NCI-H748 treated with DMSO at 0.1 percent for 48 hours (cell line): ENCODE measurements at places on chromosomes 5 and 9.

DNA sequence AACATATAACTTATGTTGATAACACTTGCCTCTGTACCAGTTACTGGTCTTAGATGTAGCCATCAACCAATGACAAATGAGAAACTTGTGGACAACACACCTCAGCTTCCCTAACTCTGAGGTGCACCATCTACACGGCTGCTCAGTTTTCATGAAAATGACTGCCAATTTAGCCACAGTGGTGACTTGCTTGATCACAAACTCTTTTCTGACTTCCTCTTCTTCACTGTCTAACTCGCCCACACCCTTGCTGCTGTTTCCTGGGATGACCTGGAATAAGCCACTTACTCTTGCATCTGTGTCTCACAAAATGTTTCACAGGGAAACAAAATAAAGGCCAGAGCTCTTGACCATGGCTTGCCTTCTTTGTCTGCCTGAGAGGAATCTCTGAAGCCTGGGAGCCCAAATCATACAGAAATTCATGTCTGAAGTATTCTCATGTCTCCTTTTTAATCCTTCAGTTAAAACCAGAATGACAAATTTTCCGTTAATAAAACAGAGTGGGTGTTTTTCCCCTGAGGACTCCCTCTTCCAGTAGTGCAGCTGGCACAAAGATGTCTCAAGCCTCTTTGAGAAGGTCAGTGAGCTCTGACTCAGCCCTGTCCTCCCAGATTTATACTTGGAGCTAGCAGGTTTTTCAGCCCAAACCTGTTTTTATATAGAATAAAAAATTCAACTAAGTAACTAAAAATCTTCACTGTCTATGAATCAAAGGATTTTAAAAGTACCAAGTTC is 126.5 kb upstream of the PAM start:
- no peak for DNase-seq

DNA sequence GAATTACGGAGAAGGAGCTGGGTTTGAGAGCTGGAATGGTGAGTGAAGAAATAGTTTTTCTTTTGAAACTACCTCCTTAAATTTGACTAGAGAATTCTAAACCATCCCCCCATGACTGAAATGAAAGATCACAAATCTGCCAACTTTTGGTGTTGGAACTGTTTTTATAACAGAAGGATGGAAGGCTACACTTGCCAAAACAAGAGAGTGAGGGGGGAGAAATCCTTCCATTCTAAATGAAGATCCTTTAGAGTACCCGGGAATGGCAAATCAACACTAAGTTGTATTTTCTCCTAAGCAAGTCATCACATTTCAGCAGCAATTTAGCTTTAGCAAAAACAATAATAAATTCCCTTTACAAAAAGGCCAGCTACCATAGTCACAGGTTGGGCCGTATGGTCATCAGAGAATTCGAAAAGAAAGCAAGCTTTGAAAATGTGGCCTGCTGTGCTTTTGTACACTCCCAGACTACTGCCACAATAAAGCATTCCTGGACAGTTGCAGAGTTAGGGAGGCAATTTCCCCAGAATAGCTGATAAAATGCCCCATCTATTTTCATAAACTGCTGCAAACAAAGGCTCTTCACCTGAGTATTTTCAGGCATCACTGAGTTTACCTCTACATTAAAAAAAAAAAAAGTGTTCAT is 25.0 kb upstream of the FREM1 start:
- no peak for DNase-seq

GRCh38 chr9:75930730-75931321 is 40.4 kb downstream of the PCSK5 start:
- no peak for DNase-seq

DNA sequence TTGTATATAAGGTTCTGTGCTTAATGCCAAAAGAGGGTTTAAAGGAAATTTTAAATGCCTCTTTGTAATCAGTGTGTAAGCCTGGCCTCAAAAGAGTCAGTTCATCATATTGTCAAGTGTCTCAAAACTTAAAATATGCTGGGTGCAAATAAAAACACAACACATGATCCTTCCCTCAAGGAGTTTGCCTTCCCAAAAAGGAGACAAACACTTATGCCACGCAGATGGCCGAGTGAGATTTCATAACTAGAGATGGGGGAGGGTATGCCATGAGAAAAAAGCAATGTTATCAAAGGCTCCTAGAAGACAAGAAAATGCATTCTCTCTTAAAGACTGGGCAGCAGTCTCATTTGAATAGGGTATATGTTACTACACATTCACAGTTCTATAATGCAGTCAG is 55.2 kb downstream of the FBXO38 start:
- DNase-seq: no peak

GRCh38 chr9:80407220-80407619 is 835.5 kb downstream of the TLE4 start:
- DNase-seq: no peak

DNA sequence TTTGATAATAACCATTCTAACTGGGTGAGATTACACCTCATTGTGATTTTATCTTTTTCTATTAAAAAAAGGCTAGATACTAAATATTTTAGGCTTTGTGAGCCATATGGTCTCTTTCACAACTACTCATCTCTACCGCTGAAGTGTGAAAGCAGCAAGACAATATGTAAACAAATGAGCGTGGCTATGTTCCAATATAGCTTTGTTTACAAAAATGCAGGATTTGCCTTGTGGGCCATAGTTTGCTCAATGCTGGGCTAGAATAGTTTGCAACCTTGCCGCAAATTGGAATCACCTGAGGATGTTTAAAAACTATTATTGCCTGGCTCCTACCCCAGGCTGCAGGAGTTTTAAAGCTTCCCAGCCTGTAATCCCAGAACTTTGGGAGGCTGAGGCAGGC is 10.2 kb upstream of the GPR150 start:
- no peak for DNase-seq

DNA sequence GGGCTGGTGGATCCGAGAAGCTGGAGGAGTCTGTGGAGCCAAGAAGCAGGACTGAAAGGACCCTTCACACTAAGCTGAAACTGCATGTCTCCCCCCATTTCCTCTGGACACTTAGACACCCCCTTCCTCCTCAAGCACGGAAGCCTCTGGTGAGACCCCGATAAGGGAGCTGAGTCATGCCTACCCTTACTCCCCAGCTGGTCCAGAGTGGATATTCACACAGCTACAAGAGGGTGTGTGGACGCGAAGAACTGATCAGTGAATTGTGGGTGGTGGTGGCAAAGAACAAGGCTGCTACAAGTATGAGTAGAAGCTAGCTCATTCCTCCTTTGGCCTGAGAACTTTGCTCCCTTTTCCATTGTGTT is 4.3 kb downstream of the TLN1 start:
- DNase-seq: no peak

- DNase-seq: no peak
These were observed 70.3 kb downstream of the ZNF366 start for GRCh38 chr5:72436796-72437471.

DNA sequence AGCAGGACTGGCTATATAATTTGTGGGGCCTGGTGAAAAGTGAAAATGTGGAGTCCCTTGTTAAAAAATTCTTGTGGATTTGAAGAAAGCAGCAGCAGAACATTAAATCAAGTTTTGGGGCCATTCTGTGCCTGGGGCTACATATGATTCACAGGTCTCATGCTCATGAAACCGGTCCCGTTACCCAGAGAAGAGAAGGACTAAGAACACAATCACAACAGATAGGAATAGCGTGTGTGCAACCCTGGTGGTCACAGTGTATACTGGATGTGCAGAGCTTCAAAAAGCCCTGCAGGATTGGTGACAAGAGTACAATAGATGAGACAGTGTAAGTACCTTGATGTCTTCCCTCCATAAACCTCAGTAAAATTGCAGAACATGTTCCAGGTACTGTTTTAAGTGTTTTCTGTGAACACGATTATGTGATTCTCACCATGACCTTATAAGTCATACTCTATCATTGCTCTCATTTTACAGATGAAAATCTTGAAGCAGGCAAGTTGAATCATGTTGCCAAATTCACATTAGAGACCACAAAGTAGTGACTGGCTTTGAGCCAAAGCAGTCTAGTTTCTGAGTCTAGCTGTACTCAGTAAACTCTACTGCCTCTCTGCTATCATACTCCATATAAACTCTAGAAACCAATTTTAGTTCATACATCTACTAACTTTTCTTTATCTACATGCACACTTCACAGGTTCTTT is 636.5 kb downstream of the TAF11L14 start:
- no peak for DNase-seq

DNA sequence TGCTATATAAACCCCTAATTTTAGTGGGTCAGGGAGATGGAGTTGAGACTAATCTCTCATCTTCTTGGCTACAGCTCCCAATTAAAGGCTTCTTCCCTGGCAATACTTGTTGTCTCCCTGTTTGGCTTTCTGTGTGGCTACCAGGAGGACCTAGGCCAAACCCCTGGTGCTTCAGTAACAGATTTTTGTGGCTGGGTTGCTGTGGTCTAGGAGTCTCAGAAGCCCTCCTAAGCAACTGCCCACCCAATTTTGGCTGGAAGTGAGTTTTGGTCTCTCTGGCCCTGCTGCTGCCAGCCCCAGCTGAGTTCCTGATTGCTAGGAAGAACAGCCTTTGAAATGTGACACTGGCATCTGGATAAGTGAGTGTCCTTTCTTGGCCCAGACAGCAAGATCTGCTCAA is 9.8 kb downstream of the RIGI start:
- no peak for DNase-seq

DNA sequence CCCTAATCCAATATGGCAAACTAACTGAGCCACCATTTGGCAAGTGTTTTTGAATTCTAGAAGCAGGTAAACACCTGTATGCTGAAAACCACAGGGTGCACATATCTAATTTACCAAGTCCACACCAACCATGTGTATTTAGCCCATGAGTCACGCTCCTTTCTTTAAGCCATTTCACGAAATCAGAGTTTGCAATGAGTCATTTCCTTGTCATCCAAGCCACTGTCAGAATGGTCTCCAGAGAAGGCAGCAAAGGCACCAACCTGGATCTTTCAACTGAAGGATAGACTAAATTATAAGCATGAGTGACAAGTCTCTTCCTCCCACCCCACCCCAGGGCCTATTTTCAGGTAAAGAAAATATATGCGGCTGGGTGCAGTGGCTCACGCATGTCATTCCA is 110.0 kb downstream of the PAX5 start:
- no peak for DNase-seq

DNA sequence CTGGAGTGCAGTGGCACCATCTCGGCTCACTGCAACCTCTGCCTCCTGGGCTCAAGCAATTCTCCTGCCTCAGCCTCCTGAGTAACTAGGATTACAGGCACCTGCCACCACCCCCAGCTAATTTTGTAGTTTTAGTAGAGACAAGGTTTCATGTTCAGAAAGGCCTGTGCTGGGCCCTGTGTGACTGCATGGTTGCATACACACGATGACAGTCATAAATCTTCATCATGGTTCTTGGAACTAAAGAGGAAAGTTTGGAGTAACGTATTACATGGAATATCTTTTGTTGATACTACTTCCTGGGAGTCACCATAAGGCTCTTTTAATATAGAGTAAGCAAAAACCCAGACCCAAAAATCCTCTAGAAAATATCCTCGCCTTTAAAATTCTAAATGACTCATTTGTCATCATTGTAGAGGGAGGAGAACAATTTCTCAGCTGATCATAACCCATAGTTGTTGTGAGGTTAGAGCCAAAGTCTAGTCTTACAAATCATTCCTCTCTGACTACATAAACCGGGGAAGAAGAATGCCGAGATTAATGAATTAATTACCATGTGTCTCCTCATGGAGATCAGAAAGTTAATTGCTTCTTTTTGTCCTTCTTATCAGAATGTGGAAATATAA is 47.0 kb downstream of the KLF9 start:
- DNase-seq: no peak

DNA sequence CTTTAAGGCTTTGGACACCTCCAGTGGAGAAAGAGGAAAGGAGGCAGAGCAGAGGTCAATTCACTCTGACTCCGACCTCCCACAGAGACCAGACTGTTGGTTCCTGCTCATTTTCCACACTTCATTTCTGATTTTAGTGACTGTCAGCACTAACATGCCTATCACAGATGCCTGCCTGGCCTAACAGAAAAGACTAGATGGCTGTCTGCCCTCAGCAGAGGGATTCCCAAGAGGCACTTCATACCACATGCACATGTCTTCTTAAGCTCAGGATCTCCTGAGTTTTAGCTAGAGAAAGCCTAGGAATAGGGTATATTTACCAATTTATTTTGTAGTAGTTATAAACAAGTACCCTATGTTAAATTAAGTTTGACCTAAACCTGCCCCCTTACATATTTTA is 336.0 kb downstream of the ENC1 start:
- DNase-seq: no peak

DNA sequence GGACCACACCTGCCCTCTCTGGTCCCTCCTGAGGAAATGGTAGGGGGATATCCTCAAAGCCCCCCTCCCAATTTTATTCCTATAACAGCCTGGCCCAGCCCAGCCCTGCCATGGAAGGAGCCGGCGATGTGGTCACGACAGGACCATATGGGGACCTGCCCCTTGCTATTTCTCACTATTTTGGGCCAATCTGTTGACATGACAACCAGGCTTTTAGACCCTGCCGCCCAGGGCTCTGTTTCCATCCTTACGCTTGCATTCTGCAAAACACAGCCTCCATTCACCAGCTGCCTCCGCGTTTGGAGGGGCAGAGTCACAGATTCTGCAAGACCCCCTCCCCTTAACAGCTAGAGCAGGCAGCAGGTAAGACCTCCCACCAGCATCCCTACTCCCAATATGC is 112.2 kb downstream of the GABBR2 start:
- no peak for DNase-seq

DNA sequence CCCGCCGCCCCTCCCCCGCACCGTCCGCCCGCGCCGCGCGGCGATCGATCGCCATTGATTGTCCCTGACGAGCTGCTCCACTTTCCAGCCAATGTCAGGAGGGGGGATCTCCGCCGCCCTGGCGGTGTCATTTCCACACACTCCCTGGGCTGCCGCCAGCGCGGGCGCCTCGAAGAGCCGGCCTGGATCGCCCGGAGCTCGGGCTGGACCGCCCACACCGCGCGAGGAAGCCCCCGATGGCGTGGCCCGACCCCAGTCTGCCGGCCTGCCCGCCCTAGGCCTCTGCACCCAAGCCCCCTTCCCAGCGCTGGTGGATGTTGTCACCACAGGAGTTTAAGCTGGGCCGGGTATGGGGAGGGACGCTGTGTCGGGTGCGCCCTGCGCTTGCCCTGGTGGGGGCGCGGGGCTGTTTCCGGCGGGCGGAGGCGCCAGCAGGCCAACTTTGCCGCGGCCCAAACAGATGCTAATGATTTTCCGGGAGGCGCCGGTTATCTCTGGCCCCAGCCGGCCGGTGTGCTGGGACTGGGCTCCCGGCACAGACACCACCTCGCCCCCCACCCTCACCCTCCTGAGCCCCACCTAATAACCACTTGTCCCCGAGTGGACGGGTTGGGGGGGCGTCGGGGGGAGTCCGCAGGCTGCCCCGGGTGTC is 10.6 kb upstream of the CXXC5 start:
- no peak for DNase-seq

GRCh38 chr5:132074772-132075718 is 1.5 kb downstream of the CSF2 start:
- no peak for DNase-seq

GRCh38 chr5:170986598-170986997 is 124.8 kb downstream of the RANBP17 start:
- peak; percentile 47 for DNase-seq

DNA sequence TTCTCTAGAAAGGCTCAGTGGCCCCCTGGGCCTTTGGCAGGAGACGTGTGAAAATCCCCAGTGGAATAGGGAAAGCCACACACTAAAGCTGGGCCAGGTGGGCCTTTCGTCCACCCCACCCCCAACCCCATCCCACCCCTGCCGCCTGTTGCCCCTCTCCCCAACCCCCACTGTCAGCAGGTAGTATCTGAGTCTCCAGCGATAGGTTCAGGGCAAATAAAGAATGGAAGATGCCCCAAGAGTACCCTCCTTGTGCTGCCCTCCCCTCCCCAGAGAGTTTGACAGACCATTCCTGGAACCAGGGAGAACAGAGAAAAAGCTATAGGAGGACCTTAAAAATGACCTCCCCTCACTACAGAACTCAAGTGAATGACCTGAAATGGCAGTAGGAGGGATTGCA is 36.7 kb upstream of the UBE2D2 start:
- no peak for DNase-seq
